ENCODE measurements at places on chromosomes 2 and 18.

- DNase-seq, result no peak
Measured at GRCh38 chr18:11548916-11549551, 60.4 kb upstream of the SLC35G4 start.

DNA sequence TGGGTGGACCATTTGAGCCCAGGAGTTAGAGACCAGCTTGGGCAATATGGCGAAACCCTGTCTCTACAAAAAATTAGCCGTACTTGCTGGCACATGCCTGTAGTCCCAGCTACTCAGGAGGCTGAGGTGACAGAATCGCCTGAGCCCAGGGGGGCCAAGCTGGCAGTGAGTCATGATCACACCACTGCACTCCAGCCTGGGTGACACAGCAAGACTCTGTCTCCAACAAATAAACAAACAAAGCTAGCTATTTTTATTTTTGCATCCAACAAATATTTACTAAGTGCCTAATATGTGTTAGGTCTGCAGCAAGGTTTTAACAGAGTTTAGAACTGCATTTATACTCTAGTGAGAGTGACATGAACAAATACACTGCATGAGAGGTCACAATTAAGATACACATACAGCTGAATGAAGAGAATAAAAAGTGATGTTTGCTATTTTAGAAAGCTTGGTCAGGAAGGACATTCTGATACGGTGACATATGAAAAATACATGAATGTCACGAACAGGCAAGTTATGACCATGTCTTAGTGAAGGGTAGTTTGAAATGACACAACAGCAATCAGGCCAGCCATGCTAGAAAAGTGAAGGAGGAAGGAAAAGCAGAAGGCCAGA is 83.2 kb upstream of the FRZB start:
- DNase-seq, result no peak

- no peak for DNase-seq
Measured at GRCh38 chr2:134283661-134284060, 29.8 kb downstream of the MGAT5 start.

DNA sequence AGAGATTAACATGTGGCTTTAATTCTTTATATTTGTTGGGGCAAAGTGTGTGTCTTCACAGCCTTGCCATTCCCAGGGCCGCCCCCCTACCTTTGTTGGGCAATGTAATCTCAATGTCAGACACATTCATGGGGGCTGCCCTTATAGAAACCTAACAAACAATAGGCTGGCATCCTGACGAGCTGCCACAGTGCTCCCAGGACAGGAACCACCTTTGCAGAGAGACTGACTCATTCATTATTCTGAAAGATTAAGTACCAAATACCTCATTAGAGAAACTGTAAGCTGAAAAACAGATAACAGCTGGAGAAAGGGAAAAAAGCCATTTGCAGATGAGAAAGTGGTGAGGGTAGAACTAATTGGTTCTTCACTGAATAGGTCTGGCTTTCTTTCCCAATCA is 1587.5 kb upstream of the PIK3C3 start:
- no peak for DNase-seq
